Cerebellar nuclear complex (tissue), 1 donor: ENCODE measurements at places on chromosomes 5 and 9.

- no peak for DNase-seq
These were observed 30.7 kb downstream of the TERT start for GRCh38 chr5:1264211-1264610.

- DNase-seq, result no peak
These were observed 730 bp upstream of the GZMA start for GRCh38 chr5:55101556-55102276.

DNA sequence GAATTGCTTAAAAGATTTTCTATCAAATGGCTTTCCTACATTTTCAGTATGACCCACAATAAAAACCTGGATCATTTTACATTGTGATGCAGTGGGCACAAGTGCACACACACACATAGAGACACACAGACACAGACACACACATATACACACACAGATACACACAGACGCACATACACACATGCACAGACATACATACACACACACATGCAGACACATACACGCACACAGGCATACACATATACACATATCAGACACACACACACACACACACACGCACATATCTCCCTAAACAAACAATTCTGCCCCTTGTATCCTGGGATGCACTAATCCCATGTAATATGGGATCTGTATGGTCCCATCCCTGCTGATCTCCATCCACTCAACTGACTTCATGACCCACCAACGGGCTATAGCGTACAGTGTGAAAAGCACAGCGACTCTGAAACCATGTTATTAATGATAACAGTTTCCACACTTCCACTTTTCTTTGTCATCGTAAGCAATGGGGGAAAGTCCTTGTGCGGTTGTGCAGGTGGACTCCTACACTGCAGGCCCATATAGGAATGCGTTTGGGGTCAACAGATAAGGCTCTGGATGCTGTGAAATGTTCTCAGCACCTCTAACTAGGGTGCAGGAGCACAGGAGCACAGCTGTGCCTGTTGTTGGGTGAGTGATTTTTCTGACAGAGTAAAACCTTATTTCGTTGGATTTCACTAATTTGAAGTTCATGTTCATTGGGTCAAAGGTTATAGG, 52.7 kb downstream of the DAP start:
- DNase-seq, result no peak

- DNase-seq, result peak; percentile 36
These were observed 2.3 kb downstream of the GDNF start for GRCh38 chr5:37837414-37838032.

DNA sequence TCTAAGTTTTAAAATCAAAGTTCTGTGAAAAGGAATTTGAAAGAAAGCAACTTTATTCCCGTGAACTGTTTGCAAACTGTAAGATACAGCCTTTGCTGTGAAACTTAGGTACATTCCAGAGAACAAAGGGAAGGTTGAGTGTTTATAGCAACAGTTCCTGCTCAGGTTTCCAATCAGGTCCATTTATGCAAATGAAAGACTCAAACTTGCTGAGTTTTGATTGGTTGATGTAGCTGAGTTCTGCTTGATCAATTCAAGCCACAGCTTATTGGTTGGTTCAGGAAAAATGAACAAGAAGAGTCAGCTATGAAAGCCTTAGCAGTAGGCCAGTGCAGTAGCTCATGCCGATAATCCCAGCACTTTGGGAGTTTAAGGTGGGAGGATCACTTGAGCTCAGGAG, 37.9 kb downstream of the SLC27A6 start:
- no peak for DNase-seq

- no peak for DNase-seq
These were observed 13.4 kb downstream of the PAIP1 start for GRCh38 chr5:43543434-43543833.

DNA sequence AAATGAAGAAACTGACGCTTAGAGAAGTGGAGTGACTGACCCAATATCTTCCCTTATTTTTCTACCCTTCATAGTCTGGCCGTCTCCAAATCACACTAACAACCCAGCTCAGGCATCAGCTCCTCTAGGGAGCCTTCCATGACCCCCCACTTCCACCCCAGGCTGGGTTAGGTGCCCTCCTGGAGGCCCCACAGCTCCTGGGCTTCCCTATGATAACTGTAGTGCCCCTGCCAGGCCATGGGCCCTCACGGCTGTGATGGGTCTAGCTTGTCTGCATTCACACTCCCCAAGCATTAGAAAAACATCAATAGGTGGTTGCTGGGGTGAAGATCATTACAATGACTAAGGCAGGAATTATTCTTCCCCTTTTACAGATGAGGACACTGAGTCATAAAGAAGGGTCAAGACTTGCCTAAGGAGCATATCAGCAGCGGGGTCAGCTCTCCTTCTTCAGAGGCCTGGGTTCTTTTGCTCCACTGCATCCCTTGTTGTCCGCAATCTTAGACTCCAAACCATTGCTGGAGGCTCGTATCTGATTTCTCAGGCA, 7.3 kb downstream of the CORO2A start:
- no peak for DNase-seq

GRCh38 chr9:70053864-70054263, 10.2 kb downstream of the MAMDC2 start:
- no peak for DNase-seq

GRCh38 chr5:76808141-76808691, 10.6 kb upstream of the F2RL1 start:
- DNase-seq, result no peak
